ENCODE measurements at places on chromosomes 1 and 21.

DNA sequence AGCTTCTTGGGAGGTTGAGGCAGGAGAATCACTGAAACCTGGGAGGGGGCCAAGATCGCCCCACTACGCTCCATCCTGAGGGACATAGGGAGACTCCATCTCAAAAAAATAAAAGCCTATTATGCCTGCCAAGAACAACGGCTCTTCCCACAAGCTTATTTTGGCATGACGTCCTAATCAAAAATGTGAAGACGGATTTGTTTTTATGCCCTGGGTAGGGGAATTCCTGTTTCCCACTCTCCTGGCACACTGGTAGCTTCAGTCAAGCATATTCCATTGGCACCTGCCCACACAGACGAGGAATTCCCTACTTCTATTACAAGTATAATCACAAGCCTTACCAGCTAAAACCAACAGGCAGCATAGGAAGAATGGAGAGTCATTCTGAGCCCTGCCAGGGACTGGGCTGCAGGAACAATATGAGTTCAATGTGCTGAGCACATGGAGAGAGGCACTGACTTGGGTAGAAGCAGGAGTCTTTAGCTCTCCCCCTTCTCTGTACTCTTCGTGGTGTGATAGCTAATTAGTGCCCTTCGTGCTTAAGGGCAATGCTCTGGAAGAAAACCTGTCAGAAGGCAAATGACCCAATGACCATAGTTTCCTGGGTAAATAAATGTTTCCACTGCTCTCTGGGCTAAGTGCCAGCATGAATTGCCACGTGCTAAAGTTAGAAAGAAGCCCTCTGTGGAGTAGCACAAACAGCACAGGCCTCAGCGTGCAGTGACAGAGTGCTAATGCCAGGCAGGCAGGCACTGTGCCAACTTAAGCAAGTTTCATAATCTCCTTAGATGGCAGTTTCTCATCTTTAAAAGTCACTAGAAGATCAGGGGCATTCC, 16.8 kb downstream of the TNFSF4 start:
- H3K4me1 ChIP-seq, result peaks cover 2% of the 10 kb centered on the region
- no peak for DNase-seq
- H3K27me3 ChIP-seq, result no peaks in the 10 kb centered on the region
- no peak overlapping the region for H3K4me3 ChIP-seq
- H3K27ac ChIP-seq, result no peak overlapping the region
- peaks cover 4% of the 10 kb centered on the region for H3K36me3 ChIP-seq

GRCh38 chr1:205991237-205991636, 12.0 kb downstream of the RAB7B start:
- no peak overlapping the region for H3K27ac ChIP-seq
- H3K4me1 ChIP-seq, result no peaks in the 10 kb centered on the region
- no peak for DNase-seq
- H3K4me3 ChIP-seq, result no peak overlapping the region
- peaks cover 56% of the 10 kb centered on the region for H3K27me3 ChIP-seq
- no peaks in the 10 kb centered on the region for H3K36me3 ChIP-seq

GRCh38 chr1:61640531-61641530, 84.1 kb downstream of the TM2D1 start:
- peaks cover 4% of the 10 kb centered on the region for H3K27me3 ChIP-seq
- peak overlapping the region; percentile 55 for H3K4me3 ChIP-seq
- no peaks in the 10 kb centered on the region for H3K36me3 ChIP-seq

- no peak for DNase-seq
- no peaks in the 10 kb centered on the region for H3K36me3 ChIP-seq
- H3K27me3 ChIP-seq, result no peaks in the 10 kb centered on the region
- no peaks in the 10 kb centered on the region for H3K4me1 ChIP-seq
Measured at GRCh38 chr1:231597971-231598370, 28.6 kb upstream of the DISC1 start.

GRCh38 chr1:86375688-86376087, 20.4 kb downstream of the ODF2L start:
- peaks cover 42% of the 10 kb centered on the region for H3K36me3 ChIP-seq
- no peaks in the 10 kb centered on the region for H3K27me3 ChIP-seq
- H3K27ac ChIP-seq, result no peak overlapping the region
- DNase-seq, result no peak
- H3K4me3 ChIP-seq, result no peak overlapping the region

DNA sequence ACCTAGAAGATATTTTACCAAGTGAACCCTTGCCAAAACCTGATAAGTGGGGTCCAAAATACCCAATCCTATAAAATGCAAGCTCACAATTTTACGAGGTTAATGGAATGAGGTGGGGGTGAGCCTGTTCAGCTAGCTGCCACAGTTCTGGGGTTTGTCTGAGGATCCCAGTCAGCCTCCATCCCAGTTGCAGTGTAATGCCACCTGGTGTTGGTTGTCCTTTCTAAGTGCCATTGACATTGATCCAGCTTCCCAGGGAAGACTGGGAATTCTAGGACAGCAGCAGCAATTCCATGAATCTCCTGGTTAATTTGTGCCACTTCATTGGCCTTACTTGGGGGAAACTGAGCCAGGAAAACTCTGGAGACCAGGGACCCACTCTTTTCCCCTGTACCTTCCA, 298.3 kb downstream of the RWDD3 start:
- H3K27me3 ChIP-seq, result no peaks in the 10 kb centered on the region
- no peaks in the 10 kb centered on the region for H3K4me1 ChIP-seq
- H3K4me3 ChIP-seq, result no peak overlapping the region
- DNase-seq, result no peak

- peaks cover 46% of the 10 kb centered on the region for H3K27me3 ChIP-seq
- H3K36me3 ChIP-seq, result no peaks in the 10 kb centered on the region
- DNase-seq, result no peak
- no peak overlapping the region for H3K27ac ChIP-seq
- peaks cover 12% of the 10 kb centered on the region for H3K4me1 ChIP-seq
Measured at GRCh38 chr1:169584483-169585144, 1.7 kb downstream of the F5 start.

- H3K4me3 ChIP-seq, result no peak overlapping the region
- H3K36me3 ChIP-seq, result no peaks in the 10 kb centered on the region
- H3K27ac ChIP-seq, result no peak overlapping the region
Measured at GRCh38 chr1:119330466-119331189, 38.0 kb upstream of the HAO2 start.

DNA sequence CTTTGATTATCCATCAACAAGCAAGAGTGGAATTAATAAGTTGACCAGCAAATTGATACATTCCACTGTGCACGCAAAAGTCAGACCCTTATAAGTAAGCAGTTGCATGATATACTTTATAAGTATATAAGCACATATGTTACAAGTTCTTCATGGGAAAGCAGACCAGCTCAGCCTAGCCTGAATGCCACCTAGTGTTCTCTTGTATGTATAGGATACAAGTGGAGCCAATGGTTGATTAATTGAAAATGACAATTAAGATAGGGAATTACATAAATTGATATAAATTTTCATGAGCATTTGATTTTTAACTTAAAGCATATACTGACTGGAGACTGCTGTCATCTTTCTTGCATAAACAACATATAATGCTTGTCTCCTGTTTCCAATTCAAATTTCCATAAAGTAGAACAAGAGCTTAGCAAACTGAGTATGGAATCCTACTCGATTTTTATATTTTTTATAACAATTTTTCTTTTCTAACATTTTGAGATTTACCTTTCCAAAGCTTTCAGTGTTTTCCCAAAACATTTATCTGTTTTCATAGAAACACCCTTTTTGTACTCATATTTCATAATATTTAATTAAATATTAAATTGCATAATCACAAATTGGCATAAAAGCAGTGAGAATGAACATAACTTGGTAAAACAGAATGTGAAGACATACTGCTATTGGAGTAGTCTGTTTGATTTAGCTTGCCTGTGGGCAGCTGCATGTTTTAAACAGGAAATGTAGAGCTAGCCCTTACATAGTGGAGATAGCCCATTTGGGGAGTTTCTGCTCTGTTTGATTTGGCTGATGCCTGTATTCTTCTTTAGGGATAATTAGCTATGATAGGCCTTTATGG, 62.8 kb downstream of the MAGI3 start:
- H3K4me1 ChIP-seq, result no peaks in the 10 kb centered on the region
- H3K4me3 ChIP-seq, result no peak overlapping the region
- no peaks in the 10 kb centered on the region for H3K36me3 ChIP-seq
- no peak overlapping the region for H3K27ac ChIP-seq
- DNase-seq, result no peak
- H3K27me3 ChIP-seq, result peaks cover 34% of the 10 kb centered on the region

Data from effector memory CD8-positive, alpha-beta T cell (primary cell).